ENCODE measurements at places on chromosomes 2 and 18.

GRCh38 chr2:212832211-212833195 is 293.9 kb upstream of the ERBB4 start:
- no peak for DNase-seq

DNA sequence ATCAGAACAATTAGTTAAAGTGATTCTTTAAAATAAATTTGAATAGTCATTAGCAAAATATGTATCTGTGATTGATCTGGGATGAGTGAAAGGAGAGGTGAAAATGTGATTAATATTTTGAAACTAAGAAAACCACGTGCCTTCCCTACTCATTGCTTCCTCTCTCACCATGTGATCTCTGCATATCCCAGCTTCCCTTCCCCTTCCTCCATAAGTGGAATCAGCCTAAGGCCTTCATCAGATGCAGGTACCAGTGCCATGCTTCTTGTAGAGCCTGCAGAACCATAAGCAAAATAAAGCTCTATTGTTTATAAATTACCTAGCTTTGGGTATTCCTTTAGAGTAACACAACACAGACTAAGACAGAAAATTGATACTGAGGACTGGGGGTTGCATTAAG is 11.2 kb upstream of the STAT1 start:
- no peak for DNase-seq

GRCh38 chr2:227510620-227510958 is 38.6 kb downstream of the AGFG1 start:
- DNase-seq: no peak

DNA sequence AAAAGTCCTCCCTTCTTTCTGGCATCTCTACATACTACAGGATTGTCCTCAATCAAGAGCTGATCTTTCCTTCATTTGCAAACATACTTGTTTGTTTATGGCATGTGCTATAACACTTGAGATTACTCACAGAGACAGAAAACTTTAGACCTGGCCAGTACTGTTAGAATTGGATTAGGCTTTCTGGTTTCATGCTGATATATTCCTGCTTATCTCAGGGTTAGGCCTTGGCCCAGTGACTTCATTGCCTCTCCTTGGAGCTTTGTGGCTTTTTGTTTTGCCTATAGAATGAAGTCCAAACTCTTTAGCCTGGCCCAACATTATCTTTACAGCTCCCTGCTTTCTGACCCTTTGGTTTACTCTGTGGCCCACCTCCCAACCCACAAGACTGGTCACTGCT is 363.3 kb downstream of the ALK start:
- DNase-seq: no peak

DNA sequence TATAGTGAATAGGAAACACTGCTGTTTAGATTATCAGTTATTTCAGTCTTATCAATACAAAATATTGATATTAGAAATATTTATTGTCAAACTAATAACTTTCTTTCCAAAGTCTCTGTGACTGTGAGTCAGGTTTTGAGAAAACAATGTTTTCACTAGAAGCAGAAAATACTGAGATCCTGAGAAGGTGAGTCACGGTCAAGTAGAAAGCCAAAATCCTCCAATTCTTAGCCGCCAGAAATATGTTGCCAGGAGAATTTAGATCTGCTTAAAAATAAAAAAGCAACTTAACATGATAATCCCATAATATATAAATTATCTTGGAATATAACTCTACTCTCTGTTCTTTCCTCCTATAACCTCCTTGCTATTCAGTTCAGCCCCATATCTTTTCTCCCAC is 181.9 kb upstream of the NRXN1 start:
- DNase-seq: peak; percentile 37

GRCh38 chr2:222939208-222939856 is 78.5 kb downstream of the ACSL3 start:
- peak; percentile 83 for DNase-seq

GRCh38 chr2:70817284-70817954 is 3.0 kb downstream of the CLEC4F start:
- no peak for DNase-seq

GRCh38 chr18:58313491-58314032 is 269.5 kb downstream of the NEDD4L start:
- DNase-seq: peak; percentile 19

DNA sequence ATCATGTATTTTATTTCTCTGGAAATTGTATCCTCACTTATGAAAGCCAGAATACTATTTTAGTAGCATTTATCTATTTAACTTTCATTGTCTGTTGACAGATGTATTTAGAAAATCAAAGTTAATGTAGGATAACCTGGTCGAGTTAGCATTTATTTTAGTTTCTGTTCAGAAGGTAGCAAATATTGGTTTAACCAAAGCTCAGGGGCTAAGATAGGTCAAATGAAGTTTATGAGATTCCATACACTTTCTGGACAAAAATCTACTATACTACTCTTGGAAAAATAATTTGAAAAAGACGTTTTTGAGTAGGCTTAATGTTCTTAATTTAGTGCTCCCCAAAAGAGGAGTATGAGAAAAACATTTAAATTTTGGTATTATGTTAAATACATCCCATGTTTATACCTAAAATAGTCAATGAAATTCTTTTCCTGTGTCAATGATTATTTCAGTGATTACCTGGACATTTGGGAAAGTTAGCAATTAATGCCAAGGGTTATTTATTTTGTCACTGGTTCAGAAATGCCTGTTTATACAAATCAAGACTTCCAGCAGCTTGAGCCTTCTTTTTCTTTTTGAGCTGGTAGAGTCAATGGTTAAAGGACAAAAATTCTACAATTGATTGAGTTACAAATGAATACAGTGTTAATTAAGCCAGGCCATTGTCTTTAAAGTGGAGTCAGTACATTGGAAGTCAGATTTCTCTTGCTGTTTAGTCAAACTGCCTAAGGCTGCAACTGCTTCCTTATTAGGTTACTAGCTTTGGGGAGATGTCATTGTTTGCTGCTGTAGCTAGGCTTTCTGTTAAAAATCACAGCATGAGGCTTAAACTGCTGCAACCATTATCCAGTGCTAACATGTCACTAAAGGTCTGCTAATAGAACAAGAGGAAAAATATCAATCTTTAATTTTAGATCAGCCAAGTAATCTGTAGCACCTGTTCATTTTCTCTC is 182.3 kb downstream of the CAMKMT start:
- peak; percentile 40 for DNase-seq

DNA sequence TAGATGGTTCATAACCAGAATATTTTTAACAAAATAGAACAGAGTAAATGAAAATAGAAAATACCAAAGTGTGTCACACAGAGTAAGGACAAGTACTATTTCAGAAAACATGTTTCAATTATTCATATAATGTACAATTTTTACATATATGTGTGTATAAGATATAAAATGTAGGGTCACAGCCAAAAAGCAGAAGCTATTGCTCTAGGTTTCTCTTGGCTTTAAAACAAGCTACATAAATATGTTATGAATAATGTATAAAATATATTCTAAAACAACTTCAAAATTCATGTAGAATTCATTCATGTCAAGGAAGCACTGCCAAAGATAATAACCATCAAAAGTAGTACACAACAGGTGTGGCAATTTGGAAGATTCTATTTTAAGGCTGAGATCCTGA is 218.2 kb downstream of the TTC32 start:
- no peak for DNase-seq

- no peak for DNase-seq
Observed at GRCh38 chr2:202066875-202067274, 6.2 kb upstream of the KIAA2012 start.

DNA sequence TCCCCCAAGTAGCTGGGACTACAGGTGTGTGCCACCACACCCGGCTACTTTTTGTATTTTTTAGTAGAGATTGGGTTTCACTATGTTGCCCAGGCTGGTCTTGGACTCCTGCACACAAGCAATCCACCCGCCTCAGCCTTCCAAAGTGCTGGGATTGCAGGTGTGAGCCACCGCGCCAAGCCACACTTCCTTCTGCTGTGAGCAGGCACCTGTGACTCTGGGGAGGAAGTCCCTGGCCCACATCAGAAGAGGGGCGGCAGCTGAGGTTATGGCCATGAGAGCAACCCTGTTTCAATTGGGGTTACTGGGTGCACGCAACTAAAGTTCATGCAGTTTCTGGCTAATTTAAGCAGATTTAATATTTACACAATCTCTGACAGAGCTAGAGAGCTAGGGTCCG is 91.0 kb downstream of the PLB1 start:
- DNase-seq: no peak

- DNase-seq: peak; percentile 30
Observed at GRCh38 chr2:182015334-182016109, 29.9 kb downstream of the PPP1R1C start.

- DNase-seq: no peak
Observed at GRCh38 chr18:31850844-31851243, 90.2 kb upstream of the SLC25A52 start.

DNA sequence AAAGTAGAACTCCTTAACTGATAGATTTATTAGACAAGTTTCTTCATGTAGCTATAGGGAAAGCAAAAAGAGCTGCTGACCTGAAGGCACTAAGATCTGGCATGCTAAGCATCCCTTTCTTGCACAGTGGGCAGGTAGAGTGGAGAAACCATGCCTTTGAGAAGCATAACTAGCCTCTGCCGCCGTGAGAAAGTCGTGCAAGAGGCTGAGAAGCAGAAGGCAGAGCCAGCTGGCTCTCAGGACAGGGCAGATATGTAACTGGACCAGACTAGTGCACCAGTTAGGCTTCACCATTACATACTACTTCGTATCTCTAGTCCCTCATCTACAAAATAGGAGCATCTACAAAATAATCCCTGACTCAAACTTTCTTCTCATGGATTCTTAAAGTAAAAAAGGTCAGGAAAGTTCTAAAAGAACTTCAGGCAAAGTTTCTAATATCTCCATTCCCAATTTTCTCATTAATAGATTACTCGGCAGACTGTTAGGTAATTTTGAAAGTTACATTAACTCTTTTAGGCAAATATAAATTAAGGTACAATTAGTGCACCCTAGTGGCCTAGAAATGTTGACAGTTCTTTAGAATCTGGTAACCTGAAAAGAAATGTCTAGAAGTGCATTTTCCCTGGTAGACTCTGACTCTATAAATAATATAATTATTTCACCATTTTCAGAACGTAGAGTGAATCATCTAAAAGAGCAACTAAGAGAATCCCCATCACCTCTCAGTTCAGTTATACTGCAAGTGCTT is 10.3 kb downstream of the ERBB4 start:
- DNase-seq: no peak

DNA sequence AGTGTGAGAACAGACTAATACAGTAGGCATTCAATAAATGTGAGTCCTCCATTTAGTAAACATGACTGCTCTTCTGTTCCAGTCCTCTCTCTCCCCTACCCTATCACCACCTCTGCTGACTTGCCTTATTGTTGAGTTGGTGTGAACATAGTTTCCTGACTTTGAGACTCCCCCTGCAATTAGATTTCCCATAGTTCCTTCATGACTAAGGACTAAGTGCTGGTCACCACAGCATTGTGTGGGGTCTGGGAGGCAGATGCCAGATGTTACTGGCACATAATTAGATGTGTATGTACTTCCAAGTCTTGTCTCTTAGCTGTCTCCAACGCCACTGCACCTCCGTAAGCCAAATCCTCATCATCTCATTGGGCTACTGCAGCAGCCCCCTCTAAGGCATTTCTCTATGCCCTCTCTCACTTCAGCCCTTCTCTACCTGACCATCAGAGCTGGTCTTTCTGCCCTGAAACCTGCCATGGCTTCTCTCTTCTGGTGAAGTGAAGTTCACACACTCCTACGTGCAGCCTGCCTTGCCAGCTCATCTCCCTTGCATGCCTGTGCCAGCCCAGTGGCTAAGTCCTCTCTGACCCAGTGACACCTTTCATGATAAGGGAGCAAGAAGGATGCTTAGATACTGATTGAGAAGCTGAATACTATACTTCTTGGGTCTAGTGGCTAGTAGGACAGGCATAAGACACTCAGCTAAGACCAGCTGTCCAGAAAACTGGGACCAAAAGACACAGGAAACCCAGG is 81.6 kb upstream of the ALPP start:
- no peak for DNase-seq

GRCh38 chr2:197920088-197920487 is 115.7 kb downstream of the PLCL1 start:
- no peak for DNase-seq

DNA sequence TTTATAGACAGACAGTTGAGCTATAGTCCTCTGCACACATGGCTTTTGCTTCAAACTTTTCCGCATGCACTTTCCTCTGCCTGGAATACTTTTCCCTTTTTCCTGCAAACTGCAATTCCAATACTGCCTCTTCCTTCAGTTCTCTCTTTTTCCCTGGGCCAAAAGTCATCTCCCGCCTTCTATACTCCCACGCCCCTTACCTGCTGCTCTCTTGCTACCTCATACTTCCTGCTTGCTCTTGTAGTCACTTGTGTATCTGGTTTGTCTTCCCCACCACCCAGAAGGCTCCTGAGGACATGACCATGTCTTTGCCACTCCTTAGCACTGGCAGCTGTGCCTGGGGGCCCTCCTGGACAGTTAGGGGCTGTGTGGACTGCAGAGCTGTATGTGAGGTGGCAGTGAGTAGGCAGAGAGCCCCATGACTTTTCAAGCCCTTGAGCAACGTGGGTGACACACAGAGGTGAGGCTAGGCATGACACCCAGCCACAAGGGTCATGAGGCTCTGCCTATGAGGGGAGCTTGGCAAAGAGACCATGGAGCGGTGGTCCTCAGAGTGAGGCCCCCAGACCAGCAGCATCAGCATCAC is 23.2 kb downstream of the SPEG start:
- no peak for DNase-seq

DNA sequence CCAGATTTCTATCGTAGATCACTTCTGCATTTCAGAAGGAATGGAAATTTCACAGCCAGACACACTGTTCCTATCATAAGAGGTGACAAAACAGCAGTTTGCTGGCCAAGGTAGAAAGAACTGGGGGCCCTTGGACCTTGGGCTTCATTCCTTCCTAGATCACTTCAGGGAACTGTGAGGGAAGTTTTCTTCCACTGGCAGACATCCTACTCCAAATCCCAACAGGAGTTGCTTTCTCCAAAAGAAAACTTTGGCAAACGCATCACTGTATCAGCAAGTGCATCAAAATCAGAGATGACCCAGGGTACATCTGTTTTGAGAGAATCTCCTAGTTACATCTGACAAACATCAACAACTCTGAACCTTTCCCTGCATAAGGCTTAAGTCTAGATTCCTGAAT is 348.4 kb upstream of the KLHL29 start:
- no peak for DNase-seq

GRCh38 chr2:232340171-232340935 is 38.2 kb upstream of the ALPP start:
- DNase-seq: no peak

GRCh38 chr18:8987241-8987640 is 115.3 kb upstream of the NDUFV2 start:
- peak; percentile 65 for DNase-seq

DNA sequence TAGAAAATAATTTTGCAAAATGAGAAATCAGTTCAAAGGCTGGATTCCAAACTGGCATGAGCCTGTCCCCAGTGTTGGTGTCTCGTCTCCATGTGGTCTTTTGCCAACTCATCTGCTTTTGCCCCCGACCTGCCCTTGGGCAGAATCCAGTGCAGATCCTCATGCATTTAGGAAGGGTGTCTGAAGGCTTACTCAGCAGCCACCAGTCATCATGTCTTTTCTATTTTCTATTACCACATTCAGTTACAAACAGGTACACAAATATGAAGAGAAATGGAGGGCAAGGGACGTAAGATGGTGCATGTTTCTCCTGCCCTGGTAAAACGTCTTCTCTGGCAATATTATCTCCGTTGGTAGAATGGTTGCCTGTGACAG is 43.5 kb downstream of the E2F6 start:
- no peak for DNase-seq

- no peak for DNase-seq
Observed at GRCh38 chr18:74528913-74529312, 5.4 kb upstream of the CNDP1 start.
